ENCODE measurements at places on chromosomes 7 and 10.

DNA sequence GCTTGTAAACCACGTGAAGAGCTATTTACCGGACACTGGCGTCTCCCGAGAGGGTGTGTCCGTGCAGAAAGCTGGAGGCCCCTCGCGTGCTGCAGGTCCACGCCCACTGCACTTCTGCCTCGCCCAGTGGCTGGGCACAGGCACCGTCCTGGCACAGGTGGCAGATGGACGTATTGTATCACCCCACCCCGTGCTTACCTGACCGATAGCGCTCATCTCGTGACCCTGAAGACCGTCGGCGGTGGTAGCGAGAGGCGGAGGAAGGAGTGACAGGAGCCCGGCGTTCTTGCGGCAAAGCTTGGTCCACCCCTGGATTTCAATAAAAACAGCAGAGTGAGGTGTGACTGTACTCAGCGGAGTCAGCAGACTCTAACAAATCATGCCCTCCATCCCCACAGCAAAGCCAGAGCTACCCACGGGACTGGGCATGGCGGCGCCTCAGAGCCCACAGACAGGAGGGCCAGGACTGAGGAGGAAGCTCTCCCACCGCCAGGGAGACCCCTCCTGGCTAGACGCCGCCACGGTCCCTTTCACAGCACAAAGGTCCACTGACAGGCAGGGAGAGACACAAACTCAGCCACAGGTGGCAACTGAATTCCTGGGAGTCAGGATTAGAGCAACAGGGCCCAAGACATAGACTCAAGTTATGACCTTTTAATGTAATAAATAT is 217.1 kb downstream of the DIP2C start:
- no peak for DNase-seq

GRCh38 chr10:818526-819220 is 112.8 kb downstream of the LARP4B start:
- DNase-seq, result no peak

DNA sequence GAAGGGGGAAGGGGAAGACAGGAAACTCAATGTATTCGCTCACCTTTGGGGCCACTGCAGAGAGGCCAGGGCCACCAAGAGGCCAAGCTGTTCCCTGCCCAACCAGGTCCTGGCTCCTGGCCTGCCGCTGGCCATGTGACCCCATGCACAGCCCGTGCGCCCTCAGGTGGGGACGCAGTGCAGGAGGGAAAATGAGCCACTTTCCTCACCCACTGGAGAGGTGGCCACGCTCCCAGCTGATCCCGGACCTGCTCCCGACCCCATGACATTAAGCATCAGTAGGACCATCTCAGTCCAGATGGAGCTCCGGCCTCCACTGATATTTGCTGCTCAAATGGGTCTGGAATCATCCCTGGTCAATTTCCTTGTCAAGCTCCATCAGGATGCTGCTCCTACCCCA is 40.2 kb downstream of the HSPA12A start:
- no peak for DNase-seq

- DNase-seq, result no peak
These were observed 133.1 kb upstream of the PRSS1 start for GRCh38 chr7:142616121-142616643.

DNA sequence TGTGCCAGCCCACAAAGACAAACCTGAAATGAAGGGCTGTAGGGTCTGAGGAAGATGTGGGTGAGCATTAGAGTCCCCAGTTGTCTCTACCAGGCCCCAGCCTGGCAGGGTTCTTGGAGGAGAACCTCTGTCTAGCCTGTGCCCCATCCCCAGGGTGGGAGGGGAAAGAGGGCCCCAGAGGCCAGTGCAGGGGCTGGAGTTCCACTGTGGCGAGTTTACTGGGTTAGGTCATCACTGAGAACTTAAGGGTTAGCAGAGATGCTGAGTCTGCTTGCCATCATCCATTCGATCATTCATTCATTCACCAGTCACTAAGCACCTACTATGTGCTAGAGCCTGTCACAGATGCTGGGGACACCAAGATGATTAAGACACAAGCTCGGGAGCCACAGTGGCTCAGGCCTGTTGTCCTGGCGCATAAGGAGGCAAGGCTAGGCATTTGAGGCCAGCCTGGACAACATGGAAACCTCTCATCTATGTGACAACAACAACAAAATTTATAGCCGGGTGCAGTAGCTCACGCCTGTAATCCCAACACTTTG is 2.6 kb downstream of the ANKRD2 start:
- DNase-seq, result no peak

DNA sequence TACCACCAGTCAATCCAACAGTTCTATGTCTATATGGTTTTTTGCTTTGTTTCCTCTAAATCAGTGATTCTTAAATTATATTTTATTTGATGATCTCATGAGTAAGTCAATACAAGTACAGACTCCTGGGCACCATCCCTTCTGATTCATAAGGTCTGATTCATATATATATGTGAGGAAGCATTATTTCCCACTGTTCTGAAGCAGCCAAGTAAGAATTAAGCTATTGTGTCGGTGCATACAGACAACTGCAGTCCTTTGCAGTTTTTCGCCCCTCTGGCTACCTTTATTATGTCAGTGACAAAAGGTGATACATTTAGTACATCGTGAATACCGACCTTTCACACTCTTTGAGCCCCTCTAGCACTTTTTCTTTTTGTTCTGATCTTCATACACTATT is 1079.6 kb upstream of the C7orf33 start:
- no peak for DNase-seq

DNA sequence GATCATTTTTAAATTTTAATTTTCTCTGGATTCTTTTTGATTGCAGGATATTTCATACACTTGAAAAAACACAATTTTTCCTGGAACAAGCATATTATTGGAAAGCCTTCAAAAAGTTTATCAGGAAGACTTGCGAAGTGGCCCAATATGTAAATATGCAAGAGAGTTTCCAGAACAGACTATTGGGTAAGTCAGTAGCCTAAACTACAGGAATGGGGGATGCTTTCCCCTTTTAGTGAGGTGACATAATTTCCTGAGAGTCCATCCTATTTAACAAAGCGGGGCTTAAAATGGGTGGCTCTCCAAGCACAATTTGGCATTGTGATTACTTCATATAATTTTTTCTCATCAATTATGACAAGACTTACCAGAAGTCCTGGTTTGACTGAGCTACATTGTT is 77.9 kb downstream of the ABCA13 start:
- DNase-seq, result no peak

DNA sequence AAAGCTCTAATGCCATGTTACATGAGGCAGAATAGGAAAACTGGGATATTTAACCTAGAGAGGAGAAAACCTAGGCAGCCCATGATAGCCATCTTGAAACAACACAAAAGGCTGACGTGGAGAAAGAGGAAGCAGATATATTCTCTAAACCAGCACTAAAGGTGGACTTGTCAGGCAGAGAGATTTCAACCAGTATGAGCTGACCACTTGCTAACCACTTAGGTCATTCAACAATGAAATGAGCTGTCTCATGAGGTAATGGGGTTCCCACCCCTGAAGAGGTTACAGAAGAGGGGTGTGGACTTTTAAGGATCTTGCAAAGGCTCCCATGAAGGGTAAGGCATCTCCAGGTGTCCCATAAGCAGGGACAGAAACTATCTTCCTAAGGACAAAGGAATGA is 26.8 kb upstream of the EGR2 start:
- DNase-seq, result no peak

GRCh38 chr7:120852700-120853099 is 5.2 kb downstream of the TSPAN12 start:
- no peak for DNase-seq

DNA sequence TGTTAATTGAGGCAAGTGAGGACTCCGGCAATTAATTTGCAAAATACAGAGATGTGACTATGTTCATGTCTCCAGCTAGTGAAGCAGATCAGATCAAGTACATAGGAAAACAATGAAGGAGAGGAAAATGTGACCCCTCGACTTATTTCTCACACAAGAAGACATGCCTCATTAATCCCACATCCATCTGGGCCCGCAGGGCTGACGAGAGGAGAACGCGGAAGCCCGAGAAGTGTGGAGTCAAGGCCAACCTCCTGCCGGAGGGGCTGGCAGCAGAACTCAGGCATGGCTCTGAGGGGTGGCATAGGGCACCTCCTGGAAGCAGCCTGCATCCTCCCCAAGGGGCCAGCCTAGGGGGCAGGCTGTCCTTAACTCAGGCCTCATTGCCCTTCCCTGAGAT is 54.4 kb downstream of the ZNF503 start:
- no peak for DNase-seq

GRCh38 chr7:47472444-47473157 is 109.3 kb downstream of the TNS3 start:
- no peak for DNase-seq

DNA sequence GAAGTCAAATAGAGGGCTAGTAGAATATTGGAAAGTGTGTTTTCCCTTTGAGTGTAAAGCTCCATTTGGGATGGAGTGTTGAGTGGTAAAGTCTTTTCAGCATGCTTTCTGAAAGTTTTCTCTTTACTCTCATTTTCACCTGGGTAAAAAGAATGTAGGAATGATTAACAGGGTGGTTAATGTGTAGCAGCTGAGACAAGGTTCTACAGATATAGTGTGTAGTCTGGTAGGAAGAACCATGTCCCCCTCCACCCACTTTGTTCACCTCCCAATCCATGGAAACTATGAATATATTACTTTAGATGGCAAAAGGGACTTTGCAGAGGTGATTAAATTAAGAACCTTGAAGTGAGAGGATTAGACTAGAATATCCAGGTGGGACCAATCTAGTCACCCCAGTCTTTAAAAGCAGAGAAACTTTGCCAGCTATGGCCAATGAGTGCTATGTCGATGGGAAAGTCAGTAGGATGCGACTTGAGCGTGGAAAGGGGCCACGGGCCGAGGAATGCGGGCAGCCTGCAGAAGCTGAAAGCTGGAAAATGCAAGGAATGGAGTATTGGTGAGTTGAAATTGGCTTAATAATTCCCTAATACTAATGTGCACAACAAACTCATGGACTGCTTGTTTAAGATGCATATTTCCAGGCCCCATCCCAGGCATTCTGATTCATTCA is 166.3 kb upstream of the AHR start:
- no peak for DNase-seq

DNA sequence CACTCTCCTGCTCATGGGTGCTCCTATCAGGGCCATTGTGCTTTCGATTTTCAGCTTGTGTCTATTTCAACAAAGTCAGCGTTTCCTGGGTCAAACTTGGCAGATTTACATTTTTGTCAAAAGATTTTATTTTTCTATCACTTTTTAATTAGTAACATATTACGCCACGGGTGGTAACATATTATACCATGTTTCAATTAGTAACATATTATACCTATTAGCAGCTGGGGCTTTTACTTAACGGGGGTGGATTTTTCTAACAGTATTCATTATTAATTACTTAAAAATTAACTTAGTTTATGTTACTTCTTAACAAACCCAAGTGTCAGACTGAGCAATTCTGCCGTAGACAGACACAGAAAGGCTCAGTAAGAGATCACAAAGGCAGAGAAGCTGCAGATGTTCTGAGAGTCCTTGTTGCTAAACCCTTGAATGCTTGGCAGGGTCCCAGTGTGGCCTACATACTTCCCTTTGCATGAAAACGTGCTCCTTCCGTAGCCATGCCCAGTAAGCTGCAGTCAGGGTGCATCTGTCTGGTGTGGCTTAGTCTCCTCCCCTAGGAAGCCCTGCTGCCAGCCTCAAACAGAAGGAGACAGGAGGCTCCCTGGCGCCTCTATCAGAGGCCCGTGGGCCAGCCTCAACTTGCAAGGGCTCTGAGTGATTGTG is 263.1 kb upstream of the CXCL12 start:
- DNase-seq, result no peak

GRCh38 chr10:88233870-88234269 is 349.2 kb downstream of the RNLS start:
- no peak for DNase-seq

DNA sequence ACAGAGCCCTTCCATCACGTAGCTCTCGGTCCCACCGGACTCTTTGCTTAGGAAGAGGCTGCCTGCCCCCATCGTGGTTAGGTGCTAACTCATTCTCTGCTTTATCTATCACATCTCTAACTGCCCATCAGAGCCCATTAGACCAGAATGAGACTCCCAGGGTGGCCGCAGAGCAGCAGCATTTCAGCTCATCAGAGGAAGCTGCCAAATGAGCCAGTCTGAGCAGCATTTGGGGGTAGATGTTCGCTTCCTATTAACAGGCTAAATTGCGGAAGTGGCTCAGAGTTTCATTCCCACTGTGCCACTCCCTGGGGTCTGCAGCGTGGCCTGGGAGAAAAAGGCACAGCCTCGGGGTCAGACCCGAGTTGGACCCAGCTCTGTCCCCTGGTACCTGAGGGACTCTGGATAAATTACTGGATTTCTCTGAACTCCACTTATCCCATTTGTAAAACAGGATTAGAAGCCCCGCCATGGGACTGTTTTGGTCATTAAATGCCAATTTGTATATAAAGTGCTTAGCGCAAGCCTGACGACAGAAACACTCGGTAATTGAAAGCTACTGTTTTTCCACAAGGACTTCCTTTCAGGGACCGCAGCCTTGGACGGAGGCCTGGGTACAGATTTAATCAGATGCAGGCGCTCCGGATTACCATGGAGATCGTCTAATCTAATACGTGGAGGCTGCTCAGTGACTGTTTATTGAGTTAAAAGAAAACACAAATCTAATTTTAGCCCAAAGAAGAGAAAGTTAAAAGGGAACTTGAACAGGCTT is 73.8 kb upstream of the PRLHR start:
- DNase-seq, result no peak

DNA sequence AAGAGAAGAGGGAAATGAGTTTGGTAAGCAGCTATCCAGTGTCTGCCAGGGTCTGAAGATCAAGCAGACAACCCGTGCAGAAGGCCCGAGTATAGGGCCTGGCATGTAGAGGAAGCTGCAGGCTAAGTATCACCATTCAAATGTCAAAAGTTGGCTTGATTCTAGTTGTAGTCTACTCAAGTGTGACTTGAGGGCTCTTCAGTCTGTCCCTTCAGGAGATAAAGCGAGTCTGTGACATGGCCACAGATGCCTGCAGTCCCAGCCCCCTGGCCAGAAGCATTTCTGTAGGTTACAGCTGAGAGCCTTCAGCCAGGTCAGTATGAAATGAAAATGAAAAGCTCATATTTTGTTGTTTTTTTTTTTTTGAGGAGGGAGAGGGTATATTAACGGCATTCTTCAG is 97.8 kb upstream of the EEPD1 start:
- DNase-seq, result no peak

- no peak for DNase-seq
These were observed 481.6 kb downstream of the SH2D4B start for GRCh38 chr10:81019029-81019890.

GRCh38 chr7:133339772-133340171 is 86.9 kb downstream of the EXOC4 start:
- no peak for DNase-seq

DNA sequence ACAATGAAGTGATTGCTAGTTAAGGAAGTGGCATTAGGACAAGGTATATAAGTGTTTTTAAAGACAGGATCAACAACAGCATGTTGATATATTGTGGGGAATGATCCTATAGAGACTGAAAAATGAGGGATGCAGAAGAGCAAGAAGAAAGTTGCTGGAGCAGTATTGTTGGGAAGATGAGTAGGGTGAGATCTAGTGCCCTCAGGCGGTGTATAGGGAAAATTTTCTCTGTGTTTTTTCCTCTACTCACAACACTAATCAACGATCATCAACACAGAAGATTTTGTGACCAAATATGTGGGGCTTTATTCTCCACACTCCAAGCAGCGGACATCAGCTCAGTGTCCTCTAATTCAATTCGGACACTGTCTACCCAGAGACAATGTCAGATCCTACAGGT is 9.6 kb upstream of the PTTG1IP2 start:
- DNase-seq, result no peak
